ENCODE measurements at places on chromosomes 13 and 19. TPM values are rescaled to one million over a fixed set of nuclear protein-coding genes. Genes with fewer than 3 reads are reported as not detected.

The ZNF557 gene
- 5.4 TPM for total RNA-seq

The SOX1 gene
- not detected for total RNA-seq

The SLC7A10 gene
- total RNA-seq = not detected

The ZNF709 gene
- 1.9 TPM for total RNA-seq

The MUC16 gene
- under 0.01 TPM for total RNA-seq

The HCN2 gene
- total RNA-seq = 0.17 TPM

The GDF15 gene
- total RNA-seq = 11.6 TPM

Measured in liver (tissue), 10 donors.